ENCODE measurements at places on chromosomes 5 and 9. TPM values are rescaled to one million over a fixed set of nuclear protein-coding genes. Genes with fewer than 3 reads are reported as not detected.
A peak's percentile ranks its signal among the peaks of the same experiment; 100 is the strongest.

Gene PCDHB5
- 20.6 TPM for total RNA-seq

Gene HRH2
- total RNA-seq: 1.0 TPM

DNA sequence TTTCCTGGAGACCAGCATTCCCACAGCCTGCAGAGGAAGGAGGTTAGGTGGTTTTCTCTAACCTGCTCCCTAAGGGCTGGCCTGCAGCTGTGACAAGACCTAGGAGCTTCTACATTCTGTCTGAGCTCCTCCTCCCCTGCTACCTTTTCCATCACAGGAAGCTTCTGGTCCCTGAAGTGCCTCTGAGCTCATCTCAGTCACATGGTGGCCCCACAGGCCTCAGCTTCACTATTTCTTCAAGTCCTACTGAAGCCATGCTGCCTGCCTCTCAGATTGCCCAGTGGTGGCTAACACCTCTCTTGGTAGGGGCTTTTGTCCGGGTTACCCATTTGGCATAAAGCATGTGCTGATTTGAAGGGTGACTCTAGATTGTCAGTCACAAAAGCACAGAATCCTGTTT lies 259.4 kb downstream of the CRB2 start:
- DNase-seq: no peak

DNA sequence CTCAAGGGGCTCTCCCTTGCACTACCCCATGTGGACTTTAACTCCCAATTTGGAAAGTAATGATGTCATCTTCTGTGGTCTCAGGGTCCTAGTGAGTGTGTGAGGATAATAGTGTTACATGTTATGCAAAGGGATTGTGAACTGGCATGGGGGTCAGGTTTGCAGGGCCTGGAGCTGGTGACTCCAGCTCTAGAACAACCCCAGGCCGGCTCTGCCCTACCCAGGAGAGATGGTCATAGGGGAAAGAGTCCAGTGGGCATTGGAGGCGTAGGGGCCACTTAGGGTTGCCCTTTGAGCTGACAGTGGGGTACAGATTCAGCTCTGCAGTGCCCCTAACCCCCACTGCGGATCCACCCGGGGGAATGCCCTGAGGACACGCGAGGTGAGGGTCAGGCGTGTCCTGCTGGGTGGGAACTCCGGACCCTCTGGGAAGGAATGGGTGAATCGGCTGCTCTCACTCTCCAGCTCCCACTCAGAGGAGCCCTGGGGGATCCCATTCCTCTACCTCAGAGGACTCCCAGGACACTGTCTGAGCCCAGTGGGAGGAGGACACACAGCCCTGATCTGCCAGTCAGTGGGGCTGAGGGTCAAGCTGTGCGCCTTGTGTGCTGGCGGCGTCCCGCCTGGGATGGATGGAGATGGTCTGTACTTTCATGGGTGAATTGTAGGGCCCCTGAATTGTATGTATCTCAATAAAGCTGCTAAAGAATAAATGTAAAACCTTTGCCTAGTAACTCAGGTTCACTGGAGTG lies 2.5 kb upstream of the NKD2 start:
- no peak for DNase-seq

- DNase-seq: no peak
Observed at GRCh38 chr5:83340511-83340918, 131.0 kb upstream of the VCAN start.

DNA sequence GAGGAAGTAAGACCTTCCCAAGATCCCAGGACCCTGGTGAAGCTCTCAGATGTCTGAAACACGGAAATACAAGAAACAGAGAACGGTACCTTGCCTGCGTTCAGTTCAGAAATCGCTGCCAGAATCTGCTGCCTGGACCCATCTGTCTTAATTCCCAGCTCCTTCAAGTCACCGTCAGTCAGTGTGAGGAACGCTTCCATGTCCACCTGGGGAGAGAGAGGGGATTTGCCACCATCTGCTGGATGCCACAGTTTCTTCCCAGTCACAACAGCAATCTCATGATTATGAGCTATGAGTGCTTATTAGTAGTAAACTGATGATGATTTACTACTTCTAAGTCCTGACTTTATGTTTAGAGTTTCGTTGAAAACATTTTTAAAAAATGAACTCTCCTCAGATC lies 36.7 kb upstream of the GABBR2 start:
- no peak for DNase-seq

Gene AGXT2
- not detected for total RNA-seq

DNA sequence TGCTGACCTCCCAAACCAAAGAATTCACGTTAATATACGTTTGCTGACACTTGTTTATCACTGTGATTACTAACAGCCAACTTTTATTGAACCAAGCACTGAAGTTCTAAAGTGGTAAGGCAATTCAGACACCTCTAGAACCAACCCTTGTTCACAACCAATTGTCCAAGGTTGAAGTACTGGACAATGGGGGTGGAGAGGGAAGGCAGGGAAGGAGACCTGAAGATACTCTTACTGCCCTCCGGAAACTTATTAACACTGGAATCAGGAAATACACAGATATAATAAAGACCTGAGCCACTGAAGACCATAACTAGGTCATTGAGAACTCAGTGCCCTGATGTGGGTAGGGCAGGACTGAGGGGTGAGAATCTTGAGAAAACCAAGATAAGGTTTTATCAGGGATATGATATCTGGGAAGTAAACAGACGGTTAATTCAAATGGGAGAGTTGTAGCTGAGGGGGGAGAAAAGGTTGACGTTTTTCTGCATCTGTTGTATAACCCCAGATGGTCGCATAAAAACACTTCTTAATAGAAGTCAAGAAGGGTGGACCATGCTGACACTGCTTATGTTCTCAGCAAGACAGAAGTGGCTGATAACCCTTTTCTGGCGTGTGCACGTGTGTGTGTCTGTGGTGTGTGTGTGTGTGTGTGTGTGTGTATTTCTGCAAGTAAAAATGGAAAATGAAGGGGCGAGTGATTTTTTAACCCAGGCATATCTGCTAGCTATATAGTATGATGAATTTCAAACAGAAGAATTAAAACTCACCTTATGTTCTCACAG lies 125.9 kb downstream of the LHFPL2 start:
- no peak for DNase-seq

GRCh38 chr9:133638076-133638475 lies 1.9 kb downstream of the DBH start:
- no peak for DNase-seq

Gene MIGA2
- 7.8 TPM for total RNA-seq

- DNase-seq: no peak
Observed at GRCh38 chr5:67021031-67021430, 175.6 kb downstream of the CD180 start.

DNA sequence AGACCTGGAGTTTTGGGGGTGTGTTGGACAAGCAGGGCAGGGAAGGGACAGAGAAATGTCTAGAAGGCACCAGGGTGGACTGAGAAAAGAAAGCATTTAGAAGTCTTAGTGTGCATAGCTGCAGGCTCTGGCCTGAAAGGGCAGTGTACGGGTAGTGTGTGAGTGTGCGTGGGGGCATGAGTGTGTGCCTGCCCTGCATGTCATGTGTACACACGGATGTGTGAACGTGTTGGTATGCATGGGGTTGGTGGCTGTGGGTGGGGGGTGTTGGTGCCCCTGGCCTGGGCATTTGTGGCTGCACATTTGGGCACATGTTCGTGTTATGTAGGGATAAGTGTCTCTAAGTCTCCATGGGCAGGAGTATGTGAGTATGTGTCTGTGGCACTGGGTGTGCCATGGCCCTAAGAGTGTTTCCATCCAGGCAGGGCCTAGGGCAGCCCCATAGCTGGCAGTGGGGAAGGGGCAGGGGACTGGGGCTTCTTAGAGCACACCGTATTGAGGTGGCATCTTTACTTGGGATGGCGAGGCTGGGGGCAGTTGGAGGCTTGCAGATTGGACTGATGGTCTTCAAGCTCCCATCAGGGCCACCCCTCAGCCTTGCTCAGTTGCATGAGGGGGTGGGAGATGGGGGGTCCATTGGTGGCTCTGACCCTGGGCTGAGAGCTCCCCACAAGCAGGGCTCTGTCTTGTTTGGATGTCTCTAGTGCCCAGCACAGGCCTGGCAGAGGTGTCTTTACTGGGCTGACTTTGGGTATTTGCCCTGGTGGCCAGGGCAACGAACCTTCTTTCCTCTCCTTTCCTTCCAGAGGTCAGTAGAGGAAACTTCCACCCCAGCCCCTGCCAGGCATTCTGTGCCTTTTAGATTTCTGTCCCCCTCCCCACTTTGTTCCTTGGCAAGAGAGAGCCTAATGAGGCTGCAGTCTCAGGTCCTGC lies 15.0 kb downstream of the PSD2 start:
- no peak for DNase-seq

Gene PCDHGA1
- 0.34 TPM for total RNA-seq

DNA sequence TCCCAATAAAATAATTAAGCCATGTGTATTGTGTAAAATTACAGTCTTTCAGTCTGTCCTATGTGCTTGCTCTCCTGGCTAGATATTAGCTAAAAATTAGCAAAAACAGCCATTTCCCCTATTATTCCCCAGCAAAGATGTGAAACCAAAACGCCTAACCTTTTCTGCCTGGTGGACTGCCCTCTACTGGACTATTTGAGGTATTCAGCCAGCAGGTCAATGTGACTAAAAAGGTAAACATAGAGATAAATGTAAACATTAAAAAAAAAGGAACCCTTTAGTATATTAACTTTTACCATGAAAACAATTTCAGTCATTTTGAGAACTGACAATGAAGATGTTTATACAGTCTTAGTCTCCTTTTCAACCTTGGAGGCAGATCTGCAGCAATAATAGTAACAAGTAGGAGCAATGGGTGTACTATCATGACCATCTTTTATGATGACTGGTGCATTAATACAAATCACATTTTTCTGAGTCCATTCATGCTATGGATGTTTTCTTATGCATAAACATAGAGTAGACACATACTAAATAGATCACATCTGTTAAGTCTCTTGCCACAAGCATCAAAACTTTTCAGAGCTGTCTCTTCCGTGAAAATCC lies 10.1 kb downstream of the ATG12 start:
- peak; percentile 31 for DNase-seq

Gene PCDH1
- 2.7 TPM for total RNA-seq

DNA sequence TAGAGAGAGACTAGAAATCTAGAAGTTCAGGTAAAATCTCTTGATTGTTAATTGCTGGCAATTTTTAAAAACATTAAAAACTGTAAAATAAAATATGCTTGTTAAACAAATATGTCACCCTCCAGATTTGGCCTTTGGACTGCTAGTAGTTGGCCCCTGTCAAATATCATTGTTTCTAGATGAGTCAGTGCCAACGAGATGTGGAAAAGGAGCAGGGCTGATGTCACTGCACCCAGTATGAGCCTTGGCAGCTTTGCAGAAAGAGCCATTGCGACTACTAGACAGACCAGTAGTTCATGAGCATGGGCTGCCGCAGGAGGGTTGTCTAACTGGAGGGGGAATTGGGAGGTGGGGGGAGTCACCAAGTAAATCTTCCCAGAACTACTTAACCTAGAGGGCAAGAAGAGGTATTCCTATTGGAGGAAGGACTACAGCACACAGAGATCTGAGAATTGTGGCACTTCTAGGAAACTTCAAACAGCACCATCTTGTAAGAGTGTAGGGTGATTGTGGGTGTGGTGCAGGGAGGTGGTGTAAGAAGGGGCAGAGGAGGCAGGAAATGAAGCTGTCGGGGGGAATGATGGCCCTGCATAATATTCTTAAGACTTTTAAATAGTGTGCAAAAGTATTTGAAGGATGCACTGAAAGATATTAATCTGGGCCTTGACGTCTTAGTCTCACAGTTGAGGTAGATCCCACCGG lies 7.1 kb upstream of the DOCK2 start:
- DNase-seq: peak; percentile 86

DNA sequence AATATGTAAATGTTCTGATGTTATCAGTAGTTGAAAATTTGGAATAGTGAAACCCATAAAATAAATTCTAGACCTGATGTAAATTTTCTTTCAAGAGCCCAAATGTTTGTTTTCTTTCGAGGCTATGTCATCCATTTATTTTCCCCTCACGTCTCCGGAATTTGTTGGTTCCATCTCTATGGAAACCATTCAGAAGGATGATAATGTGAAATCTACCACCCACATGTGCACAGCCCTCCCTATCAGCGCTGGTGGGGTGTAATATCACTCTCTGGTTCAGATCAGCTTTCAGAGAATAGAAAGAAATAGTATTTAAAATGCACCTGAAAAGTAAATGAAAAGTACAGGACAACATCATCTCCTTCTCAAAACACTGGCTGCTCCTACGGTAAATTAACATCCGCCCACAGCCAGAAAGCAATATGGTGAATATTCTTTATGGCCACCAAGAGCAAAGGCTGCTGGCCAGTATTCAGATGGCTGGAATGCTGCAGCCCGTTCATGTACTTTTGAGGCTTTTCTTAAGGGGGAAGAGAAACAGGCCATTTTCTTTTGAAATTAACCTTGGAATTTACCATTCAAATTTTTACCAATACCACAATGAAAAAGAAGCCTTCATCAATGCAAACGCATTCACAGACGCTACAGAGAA lies 28.5 kb downstream of the GLDC start:
- DNase-seq: peak; percentile 29

DNA sequence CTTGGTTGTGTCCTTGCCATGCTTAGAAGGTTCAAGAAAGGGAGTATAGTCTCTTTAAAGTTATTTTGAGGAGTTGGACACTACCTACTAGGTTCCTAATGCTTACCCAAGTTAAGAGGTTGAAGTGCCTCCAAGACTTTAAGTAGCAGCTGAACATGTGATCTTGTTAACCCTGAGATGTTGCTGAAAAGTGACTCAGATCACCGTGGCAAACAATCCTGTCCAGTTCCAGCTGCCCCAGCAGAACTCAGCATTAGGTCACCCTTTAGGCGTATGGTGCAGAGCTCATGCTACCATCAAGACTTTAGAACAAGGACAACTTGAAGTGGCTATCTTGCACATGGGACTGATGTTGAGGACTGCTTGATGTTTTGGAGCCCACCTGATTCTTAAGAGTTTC lies 22.5 kb downstream of the ZNF462 start:
- peak; percentile 82 for DNase-seq

- DNase-seq: peak; percentile 57
Observed at GRCh38 chr5:20514145-20514544, 526.1 kb upstream of the CDH18 start.

DNA sequence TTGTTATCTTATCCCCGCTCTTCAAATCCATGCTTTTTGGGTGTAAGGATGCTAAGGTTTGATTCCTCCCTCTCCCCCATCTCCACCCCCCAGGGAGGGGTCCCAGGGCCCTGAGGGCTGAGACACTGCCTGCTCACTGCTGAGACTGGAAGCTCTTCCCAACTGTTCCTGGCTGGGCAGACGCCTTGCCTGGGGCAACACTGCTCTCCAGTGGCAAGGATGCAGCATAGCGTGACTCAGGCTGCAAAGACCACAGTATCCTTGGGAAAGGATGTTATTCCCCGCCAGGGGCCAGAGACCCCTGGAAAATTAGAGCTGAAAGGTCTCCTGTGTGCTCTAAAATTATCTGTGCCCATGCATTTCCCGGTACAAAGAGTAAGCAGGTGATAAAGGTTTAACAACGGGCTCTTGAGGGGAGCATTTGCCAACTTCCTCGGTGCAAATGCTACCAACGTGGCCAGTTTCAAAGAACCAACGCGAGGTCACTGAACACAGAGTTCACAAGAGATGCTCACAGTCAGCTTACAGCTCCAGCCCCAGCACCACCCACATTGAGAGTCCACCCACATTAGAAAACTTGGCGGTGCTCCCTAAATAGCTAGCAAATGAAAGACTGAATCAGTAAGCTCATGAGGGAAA lies 271.9 kb downstream of the NSG2 start:
- peak; percentile 76 for DNase-seq

Data from Daoy (cell line).